Activated T-helper 17 cell treated with anti-CD3 and anti-CD28 coated beads, Interleukin-2, amount 50 U/mL, for 72 hours (primary cell): ENCODE measurements at places on chromosomes 12 and 14. TPM values are rescaled to one million over a fixed set of nuclear protein-coding genes. Genes with fewer than 3 reads are reported as not detected.

DNA sequence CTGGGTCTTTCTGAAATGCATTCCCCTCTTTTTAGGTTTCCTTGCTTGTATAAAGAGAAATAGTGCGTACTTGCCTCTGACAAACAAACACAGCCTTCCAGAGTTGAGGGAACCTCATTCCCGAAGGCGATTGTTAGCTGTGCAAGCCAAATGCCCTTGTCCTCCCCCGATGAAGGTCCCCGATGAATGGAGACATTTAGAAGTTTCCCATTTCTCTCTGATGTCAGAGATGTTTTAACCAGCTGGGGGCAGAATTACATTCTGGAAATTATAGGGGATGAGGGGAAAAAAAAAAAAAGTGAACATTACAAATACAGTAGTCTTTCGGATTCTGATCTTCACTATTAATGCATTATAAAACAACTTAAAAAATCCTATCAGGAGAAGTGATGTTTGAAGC is 366.8 kb downstream of the VRK1 start:
- no peak for ATAC-seq

DNA sequence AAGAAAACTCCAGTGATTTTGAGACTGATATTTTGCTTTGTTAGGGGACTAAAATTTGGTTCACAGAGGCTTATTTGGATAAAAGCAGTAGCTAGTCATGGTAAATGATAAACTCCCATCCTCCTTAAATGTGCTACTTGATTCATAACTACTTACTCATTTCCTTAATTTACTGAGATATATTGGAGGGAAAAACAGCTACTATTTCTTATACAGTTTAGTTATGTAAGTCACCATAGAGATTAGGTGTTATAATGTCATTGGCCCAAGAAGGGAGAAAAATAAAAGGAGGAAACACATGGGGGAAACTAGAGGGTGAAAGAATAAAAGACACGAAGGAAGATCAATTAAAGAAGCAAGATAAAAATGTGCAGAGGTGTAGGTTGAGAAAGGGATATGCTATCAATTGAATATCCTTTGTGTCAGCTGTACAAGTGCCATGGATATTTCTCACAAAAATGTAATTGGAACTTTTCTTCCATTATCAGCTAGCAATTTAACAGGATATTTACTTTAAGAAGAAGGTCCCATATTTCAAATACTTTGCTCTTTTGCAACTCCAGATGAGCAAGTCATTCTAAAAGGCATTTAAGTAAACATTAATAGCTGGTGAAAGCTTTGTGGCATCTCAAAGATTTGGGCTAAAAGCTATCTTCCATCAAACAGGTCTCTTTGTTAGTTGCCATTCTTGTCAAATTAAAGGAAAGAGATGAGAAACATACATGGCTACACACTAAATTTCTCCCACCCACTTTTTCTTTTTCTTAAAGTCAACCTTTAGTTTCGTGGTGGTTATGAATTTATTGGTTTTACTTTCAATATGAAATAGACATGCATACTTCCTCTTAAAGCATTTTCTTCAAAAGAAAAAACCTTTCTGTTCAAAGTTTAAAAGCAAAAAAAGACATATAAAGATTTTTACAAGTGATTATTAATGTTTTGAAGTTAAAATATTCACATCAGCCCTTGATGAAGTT is 439.5 kb downstream of the CCER1 start:
- ATAC-seq = peak; percentile 50

DNA sequence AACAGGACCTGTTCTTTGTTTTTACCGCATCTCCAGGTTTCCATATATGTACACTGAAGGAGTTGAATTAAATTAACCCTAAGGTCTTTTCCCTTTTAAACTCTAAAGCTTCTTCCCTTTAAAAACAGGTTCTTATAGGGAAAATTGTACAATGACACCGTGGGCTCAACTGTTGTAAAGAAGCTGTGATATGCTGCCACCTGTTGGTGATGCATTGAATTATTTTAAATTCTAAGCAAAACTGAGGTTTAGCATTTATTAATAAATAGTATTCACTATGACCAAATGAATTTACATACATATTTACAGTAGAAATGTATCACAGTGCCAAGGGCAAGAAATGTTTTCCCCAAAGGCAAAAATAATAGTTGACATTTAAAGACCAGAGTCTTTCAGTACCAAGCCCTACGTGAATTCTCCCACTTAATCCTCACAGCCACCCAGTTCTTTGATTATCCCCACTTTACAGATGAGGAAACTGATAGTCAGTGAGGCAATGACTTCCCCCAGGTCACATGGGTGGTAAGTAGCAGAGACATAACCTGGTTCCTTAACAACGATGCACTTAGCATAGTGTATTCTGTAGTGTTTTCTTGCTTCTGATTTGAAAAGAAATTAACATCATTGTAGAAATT is 35.7 kb upstream of the TMEM263 start:
- no peak for ATAC-seq

- no peak for ATAC-seq
These were observed 20.9 kb upstream of the HECTD1 start for GRCh38 chr14:31228533-31228932.

- ATAC-seq = no peak
These were observed 113.3 kb upstream of the FSCB start for GRCh38 chr14:44620121-44621019.

- ATAC-seq = peak; percentile 47
These were observed at the start of gene PTPN21 for GRCh38 chr14:88554457-88555286. PTPN21 (minus strand) TSS chr14:88555007; CDS start chr14:88550417, 4,590 bp downstream.

- ATAC-seq = no peak
These were observed 217.5 kb upstream of the C14orf180 start for GRCh38 chr14:104361921-104362681.

DNA sequence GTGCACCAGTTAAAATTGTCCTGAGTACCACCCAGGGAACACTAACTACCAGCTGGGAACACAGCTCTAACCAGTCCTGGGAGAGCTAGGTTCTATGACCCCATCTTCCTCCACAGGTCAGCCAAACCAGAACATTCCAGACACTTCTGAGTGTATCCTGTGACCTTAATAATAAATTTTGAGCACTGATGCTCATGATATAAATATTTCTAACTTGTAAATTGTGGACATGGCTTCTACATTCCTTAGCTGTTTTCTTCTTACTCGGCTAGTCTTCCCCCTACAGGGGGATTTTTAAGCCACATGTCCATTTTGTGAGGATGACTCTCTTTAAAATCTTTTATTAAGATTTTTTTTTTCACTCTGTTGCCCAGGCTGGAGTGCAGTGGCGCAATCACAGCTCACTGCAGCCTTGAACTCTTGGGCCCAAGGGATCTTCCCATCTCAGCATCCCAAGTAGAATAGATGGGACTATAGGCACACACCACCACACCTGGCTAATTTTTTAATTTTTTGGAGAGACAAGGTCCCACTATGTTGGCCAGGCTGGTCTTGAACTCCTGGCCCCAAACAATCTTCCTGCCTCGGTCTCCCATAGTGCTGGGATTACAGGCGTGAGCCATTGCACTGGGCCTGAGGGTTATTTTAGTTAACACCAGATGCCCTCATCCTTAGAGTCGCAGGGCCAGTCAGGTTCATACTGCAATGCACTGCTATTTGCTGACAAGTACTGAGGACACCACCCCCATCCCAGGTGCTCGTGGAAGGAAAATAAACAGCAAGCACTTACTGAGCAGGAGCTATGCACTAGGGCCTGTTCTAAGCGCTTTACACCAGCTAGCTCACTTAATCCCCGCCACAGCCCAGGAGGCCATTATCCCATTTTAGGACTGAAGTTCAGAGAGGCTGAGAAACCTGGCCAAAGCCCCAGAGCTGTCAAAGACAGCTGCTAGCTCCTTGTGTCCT is 142.6 kb upstream of the NCOR2 start:
- no peak for ATAC-seq

DNA sequence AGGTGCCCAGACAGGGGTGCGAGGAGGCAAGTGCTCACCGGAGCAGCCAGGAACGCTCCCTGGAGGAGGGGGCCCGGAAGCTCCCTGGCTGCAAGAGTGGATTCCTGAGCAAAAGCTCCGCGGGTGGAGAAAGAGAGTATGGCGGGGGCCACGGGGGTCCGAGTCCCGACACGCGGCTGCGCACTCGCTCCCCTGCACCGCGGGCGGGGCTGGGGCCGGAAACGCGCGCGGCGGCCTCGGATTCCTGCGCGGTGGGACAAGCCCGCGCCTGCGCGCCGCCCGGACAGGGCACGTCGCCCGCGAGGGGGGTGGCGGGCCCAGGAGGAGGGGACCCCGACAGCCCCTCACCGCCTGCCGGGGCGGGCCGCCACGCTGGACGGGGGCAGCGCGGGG is 27.8 kb upstream of the GPR132 start:
- peak; percentile 50 for ATAC-seq

GRCh38 chr14:93083917-93084316 is 31.8 kb downstream of the ITPK1 start:
- ATAC-seq = no peak

GRCh38 chr12:119423285-119423684 is 88.8 kb downstream of the CCDC60 start:
- no peak for ATAC-seq

DNA sequence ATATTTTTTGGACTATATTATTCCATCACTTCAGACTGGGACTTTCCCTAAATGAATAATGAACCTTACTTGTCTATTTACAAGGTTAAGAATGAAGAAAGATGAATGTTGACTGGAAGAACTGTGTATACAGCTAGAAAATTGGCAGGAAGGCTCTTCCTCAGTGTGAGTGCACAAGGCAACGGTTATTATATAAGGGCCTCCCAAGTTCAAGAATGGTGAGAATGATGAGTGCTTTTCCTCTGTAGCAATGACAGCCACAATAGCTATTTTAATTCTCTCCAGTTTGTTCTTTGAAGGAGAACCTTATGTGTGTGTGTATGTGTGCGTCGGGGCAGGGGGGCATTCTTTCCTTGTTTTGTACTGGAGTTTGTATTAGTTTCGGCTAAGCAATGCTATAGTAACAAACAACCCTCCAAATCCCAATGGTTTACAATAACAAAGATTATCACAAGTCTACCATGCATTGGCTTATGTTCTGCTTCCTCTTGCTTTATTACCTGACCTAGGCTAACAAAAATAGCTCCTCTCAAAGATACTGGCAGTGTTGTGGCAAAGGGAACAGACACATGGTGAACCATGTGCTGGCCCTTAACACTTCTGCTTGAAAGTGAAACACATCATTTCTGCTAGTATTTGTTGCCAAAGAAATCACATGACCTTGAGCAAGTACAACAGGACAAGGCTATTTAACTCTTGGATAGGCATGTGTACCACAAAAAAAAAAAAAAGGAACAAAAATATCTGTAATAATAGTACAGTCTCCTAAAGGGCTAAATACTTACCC is 139.5 kb downstream of the RMST start:
- no peak for ATAC-seq

DNA sequence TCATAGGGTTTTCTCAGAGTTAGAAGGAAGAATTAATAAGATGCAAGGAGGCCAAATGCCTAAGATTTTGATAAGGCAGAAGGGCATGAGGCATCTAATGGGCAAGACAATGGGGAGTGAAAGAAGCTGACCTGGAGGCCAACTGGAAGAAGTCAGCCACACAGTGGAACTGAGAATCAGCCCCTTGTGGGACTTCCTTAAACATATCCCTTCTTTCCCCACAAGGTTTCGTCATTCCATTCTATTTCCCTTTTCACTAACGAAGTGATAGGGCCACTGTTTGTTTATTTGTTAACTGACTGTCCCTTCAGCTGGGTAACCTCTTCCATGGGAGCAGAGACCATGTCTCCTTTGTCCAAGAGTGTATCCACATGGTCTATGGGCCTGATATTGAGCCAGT is 86.2 kb downstream of the HELB start:
- ATAC-seq = no peak

DNA sequence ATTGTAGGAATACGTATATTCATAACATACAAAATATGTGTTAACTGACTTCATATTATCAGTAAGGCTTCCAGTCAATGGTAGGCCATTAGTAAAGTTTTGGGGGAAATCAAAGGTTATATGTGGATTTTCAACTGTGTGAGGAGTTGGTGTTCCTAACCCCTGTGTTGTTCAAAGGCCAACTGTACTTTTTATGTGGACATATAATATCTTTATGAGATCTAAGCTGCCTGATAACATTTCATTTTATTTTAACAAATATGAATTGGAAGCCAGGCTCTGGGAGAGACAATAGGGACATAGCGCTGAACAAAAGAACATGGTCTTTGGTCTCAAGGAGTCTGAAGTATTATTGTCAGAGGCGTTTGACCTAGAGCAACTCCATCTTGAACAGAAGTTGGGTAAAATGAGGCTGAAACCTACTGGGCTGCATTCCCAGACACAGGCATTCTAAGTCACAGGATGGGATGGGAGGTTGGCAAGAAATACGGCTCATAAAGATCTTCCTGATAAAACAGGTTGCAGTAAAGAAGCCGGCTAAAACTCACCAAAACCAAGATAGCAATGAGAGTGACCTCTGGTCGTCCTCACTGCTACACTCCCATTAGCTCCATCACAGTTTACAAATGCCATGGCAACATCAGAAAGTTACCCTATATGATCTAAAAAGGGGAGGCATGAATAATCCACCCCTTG is 147.2 kb downstream of the KSR2 start:
- no peak for ATAC-seq

DNA sequence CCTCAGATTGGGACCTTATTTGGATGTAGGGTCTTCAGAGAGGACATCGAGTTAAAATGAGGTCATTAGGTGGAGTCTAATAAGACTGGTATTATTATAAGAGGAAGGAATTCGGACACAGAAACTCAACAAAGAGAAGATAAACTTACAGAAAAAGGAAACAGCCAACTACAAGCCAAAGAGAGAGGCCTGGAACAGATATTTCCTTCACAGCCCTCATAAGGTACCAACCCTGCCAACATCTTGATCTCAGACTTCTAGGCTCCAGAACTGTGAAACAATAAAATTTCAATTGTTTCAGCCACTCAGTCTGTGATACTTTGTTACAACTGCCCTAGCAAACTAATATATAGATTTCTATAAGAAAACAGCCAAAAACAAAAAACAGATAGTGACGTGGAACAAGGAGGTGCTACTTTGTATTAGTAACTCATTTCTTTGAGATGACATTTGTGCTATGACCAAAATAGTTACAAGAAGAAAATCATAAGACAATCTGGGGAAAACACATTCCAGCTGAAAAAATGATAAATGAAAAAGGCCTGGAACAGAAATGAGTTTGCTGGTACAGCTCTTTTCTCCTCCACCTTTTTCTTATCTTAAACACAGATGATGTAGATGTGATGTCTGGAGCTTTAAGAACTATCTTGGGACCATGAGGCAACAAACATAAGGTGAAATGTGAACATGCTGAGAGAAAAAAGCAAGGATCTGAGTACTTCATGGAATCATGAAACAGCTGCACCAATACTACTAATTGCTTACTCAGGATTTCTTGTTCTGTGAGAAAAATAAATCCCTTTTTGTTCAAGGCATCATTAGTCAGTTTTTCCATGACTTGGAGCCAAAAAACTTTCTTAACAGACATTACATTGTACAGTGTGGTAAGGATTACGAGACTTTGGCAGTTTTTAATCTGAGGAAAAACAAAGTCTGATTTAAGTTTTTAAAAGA is 243.2 kb downstream of the ANO6 start:
- no peak for ATAC-seq

The PMCH gene
- total RNA-seq = 0.71 TPM

The KCNJ8 gene
- total RNA-seq = not detected

The NCOR2 gene
- 87.8 TPM for total RNA-seq

The TAS2R31 gene
- total RNA-seq = 8.0 TPM

The ASCL1 gene
- not detected for total RNA-seq
